ENCODE measurements at places on chromosomes 5 and 9. TPM values are rescaled to one million over a fixed set of nuclear protein-coding genes. Genes with fewer than 3 reads are reported as not detected.
A peak's percentile ranks its signal among the peaks of the same experiment; 100 is the strongest.

- no peak for DNase-seq
Measured at GRCh38 chr9:95516221-95516733, 494 bp downstream of the PTCH1 start.

The PDZD2 gene
- 28.6 TPM for total RNA-seq

- peak; percentile 53 for DNase-seq
Measured at GRCh38 chr5:37889612-37890317, 49.9 kb upstream of the GDNF start.

- no peak for DNase-seq
Measured at GRCh38 chr5:6943197-6944112, 230.2 kb downstream of the TENT4A start.

- DNase-seq, result no peak
Measured at GRCh38 chr5:127899214-127899610, 184.4 kb upstream of the SLC12A2 start.

The BASP1 gene
- total RNA-seq, result 36.0 TPM

DNA sequence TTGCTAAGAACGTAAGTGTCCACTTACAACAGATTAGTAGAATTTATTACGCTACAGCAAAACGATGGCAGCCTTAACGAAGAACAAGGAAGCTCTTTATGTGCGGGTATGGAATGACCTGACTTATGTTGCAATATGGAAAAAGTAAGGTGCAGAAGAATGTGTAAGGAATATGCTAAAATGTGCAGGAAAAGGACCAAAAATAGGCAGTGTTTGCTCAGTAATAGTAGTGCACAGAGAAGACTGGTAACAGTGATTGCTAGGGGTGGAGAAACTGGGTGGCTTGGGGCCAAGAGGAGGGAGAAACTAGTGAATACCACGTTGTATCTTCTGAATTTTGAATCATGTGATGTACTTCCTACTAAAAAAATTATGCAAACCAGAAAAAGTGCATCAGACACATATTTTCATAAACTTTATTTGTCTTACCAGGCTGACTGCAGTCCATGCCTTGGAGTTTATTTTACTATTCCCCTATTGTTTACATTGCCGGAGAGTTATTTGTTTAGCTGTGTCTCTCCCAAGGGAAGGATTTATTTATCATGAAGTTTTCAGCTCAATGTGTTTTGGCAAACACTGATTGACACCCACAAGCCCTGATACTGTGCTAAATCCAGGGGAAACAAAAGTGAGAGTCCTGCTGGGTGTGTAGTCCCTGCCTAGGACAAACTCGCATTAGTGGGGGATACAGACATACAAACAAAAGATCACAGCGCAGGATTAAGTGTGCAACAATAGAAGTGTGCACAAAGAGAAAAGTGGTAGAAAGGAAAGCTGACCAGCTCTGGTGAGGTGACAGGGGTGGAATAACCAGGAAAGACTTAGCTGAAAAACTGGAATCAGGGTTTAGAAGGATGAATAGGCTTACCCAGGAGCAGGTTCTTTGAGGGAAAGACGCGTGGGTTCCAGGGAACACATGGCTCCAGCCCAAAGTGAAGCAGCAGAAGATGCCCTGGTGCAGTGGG is 34.0 kb upstream of the ZNF484 start:
- DNase-seq, result peak; percentile 77

- peak; percentile 79 for DNase-seq
Measured at GRCh38 chr9:14616188-14616982, 76.8 kb downstream of the ZDHHC21 start.

- DNase-seq, result peak; percentile 69
Measured at GRCh38 chr5:180817893-180818674, 15.5 kb upstream of the MGAT1 start.

GRCh38 chr5:113140837-113141671 is 164.5 kb downstream of the DCP2 start:
- DNase-seq, result no peak

- no peak for DNase-seq
Measured at GRCh38 chr9:114733816-114734215, 51.8 kb upstream of the TEX48 start.

The TMEM252 gene
- total RNA-seq, result not detected

- DNase-seq, result no peak
Measured at GRCh38 chr9:37407468-37407867, 15.0 kb upstream of the GRHPR start.

The SEMA6A gene
- total RNA-seq, result 47.2 TPM

DNA sequence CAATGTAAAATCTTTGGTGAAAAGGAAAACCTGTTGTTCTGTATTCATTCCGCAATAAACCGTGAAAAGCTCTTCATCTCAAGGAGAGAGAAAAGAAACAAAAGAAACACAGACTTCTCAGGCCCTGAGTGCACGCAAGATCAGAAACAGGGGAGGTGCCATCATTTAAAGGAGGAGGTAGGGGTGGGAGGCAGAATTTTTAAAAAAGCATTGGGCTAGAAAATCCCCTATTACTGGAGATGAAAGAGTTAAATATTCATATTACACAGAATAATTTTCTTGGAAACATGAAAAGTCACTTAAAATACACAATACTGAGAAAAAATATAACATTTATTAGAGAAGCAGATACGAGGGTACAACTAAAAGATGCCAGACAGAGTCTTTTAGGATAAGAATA is 56.3 kb downstream of the USP20 start:
- no peak for DNase-seq

All from tongue (tissue), 3 donors.